ENCODE measurements at places on chromosomes 6 and 20.

- DNase-seq: no peak
Measured at GRCh38 chr20:8223091-8223870, 91.2 kb downstream of the PLCB1 start.

DNA sequence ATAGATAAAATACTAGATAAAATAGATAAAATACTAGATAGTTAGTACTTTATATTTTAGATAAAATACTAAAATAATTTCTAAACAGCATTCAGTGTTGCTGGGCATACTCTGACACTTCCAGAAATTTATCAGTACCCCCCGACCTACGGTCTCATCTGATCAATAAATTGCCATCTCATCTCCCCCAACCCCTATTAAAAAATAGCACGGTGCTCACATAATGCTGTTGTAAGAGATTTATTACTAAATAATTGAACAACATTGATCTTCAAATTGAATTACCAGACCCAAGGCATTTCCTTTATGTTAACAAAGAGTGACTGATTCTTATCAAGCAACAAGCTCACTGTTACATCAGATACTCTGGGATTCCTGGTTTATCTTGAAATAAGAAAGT lies 300.9 kb downstream of the CBLN4 start:
- DNase-seq: no peak

DNA sequence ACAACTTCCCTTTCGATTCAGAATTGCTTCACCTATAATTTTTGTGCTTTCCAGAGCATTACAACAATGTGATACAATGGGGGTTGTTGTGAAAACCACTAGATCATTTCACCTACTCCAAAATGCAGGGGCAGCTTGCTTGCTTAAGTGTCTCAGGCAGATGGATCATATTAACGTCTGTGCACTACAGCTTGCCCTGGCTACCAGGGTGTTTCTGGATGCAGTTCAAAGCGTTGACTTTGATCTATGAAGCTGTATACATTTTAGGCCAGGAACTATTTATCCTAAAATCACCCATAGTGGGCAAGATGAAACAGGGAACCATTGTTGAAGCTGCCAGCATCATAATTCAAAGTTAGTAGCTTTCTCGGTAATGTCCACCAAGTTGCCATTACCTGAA lies 339.5 kb upstream of the HSF2 start:
- DNase-seq: peak; percentile 42

- DNase-seq: no peak
Measured at GRCh38 chr20:1489764-1490436, 1.3 kb downstream of the SIRPB2 start.

DNA sequence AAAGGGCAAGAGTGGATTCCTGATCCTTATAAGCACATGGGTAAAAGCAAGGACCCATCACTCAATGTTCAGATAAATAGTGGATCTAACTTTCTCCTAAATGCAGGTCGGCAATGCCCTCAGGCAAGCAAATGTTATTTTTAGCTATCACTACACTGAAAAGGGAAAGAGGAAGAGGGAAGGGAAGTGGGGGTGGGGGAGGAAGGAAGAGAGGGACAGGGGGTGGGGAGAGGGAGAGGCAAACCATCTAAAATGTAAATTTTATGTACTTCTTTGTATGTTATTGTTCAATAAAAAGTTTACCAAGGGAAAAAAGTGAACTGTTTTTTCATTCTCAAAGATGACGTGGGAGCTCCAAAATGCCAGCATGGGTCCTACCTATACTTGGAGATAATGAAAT lies 44.2 kb downstream of the CHD6 start:
- DNase-seq: no peak

DNA sequence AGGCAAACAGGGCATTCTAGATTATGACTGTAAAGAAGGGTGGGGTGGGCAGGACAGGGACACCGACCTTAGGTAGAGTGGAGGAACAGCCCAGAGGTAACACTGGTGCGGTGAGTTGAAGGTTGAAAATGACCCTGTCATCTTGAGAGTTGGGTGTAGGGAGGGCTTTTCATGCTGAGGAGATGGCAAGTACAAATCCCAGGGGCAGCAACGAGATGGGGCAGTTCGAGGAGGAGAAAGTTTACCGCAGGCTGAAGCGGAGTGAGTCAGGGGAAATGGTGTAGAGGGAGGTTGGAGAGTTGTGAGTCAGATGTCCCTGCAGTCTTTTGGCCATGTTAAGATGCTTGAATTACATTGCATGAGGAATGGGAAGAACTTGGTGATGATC lies 101.1 kb downstream of the HIVEP1 start:
- DNase-seq: no peak

- no peak for DNase-seq
Measured at GRCh38 chr20:21503345-21503744, 10.5 kb downstream of the NKX2-2 start.

DNA sequence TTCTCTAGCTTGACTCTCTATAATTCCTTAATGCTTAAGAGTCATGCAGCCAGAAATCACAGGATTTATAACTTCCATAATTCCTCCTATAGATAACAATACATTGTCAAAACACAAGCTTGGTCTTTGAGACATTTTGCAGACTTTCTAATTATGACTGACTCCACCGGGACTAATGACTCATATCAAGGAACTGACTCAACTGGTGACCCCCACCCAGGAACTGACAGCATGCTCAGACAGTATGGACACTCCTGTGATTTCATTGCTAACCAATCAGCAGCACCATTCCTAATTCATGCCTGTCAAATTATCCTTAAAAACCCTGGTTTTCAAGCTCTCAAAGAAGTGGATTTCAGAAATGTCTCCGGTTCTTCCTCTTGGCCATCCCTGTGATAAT lies 670.5 kb upstream of the IMPG1 start:
- no peak for DNase-seq

DNA sequence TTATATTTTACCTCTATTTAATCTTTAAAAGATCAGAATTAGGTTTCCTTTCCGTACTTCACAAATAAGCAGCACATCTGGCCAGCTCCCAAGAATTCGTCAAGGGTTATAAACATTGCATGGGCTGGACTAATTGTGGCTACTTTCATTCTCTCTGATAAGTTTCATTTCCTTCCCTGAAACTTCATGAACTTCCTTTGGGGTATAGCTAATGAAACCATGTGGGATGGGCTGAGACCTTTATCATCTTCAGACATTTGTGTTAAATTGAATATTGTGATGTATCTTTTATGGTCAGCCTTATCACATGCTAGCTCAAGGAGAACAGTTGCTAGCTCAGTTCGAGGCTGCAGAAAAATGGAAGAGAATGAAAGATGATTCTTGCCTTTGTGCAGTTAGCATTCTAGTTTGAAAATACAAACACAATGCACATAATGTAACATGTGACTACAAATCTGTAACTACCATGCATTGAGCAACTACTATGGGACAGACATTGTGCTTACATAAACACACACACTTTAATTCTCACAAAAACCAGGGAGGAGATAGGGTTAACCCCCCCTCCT lies 1.7 kb upstream of the GMPR start:
- DNase-seq: peak; percentile 54

- peak; percentile 55 for DNase-seq
Measured at GRCh38 chr6:72580281-72580940, 41.5 kb upstream of the KCNQ5 start.

- DNase-seq: no peak
Measured at GRCh38 chr6:44162876-44163625, 4.4 kb downstream of the CAPN11 start.

- DNase-seq: no peak
Measured at GRCh38 chr6:19921786-19922185, 84.6 kb downstream of the ID4 start.

DNA sequence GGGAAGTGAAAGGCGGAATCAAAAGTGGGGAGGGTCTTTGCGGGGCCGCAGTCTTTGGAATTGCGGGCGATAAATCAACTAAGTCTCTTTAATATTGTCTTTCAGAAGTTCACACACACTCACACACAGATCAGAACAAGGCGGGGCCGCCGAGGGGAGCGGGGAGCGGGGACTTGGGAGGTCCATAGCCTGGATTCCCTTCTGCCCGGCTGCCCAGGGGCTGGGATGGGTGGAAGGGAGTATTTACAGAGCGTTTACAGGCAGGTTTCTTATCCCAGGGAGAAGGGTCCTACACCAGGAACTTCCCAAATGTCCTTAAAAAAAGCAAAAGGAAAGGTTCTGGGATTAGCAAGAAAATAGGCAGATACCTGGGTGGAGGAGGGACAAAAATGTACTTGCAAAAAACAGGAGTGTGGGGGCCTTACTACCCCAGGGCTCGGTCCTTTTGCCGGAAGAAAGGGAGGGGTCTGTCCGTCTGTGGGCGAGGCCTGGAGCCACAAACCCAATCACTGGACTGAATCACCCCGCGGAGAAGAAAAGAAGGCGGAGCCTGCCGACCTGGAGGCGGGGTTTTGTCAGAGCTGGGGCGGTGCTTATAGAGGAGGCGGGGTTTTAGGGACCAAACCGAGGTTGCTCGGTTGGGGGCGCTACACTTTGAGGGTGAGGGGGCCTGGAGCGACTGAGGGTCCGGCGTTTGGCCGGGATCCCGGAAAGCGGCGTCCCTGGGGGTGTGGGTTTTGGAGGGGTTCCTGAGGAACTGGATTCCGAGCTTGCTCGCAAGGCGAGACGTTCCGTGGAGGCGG lies 3.2 kb downstream of the PRRT1 start:
- peak; percentile 86 for DNase-seq

DNA sequence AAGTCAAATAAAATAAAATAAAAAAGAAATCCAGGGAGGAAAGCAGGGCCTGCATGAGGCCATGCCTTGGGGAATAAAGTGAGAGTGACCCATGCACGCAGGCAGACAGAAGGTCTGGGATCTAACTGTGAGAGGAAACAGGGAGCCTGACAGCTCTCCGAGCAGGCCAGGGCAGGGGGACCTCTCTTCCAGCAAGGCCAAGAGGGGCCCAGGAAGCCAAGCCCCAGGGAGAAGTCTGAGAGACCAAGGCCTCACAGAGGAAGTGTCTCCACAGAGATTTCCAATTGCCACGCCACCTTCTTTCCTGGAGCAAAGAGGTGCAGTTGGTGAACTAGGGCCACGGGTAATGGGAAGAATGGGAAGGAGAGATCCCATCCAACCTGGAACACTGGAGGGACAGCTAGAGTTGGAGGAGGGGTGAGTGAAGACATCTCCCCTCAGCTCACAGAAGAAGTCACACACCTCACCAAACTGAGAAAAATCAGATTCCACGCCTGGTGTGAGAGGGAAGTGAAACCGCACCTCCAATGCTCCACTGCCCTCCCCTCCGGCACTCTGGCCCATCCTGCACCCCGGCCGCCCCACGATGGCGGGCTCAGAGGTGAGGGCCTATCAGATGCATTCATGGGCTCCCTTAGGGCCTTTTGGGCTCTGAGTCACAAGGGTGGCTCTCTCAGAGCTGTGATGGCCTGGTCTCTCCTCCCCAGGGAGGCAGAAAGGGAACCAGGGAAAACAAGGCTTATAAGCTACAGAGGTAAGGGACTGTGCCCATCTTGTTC lies 25.1 kb upstream of the TAF8 start:
- DNase-seq: no peak

- no peak for DNase-seq
Measured at GRCh38 chr6:45806172-45806571, 209.5 kb downstream of the CLIC5 start.

- no peak for DNase-seq
Measured at GRCh38 chr6:18360188-18360587, 27.0 kb upstream of the RNF144B start.

DNA sequence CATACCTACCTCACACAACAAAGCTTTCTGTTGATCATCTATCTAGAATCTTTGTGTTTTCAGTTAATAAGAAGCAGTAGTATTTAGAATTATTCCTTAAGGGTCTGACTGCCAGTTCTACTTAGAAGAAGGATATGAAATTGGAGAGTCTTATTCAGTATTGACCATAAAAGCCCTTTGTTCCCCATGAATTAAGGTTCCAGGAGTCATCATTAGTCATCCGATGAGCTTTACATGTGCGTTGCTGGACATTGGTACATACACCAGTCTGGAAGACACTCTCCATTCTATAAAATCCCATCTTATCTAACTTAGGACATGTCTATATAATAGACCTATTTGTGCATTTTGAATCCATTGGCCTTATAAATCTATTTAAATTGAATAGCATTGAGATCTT lies 34.4 kb upstream of the RNF217 start:
- DNase-seq: no peak

DNA sequence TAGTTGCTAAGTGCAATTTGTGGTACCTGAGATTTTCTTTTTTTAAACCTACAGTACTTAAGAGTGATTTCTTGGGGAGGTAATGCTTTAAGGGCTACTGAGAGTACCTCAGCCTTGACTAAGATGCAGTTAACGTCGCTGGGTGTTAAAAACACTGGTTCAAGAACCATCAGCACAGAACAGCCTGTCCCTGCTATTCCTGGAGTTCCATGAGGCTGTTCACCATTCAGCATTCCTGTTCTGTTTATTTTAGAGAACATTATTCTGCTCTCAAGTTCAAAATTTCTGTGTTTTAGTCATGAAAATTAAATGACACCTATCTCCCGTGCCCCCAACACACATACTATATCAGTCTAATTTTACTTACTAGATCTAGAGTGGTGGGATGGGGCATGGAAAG lies 1.7 kb upstream of the PRELID3B start:
- no peak for DNase-seq

GRCh38 chr20:52346797-52347196 lies 155.2 kb upstream of the ZFP64 start:
- DNase-seq: no peak

DNA sequence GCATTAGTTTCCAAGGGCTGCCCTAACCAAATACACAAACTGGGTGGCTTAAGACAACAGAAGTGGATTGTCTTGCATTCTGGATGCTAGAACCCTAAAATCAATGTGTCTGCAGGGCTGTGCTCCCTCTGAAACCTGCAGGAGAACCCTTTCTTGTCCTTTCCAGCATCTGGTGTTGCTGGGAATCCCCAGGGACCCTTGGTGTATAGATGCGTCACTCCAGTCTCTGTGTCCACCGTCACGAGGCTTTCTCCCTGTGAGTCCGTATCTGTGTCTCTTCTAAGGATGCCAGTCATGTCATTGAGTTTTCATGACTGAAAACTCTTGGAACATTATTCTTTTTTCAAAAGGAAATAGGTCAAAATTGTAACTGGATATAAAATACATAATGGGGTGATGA lies 142.9 kb downstream of the RNASET2 start:
- no peak for DNase-seq

GRCh38 chr6:112308476-112308875 lies 38.7 kb upstream of the RFPL4B start:
- no peak for DNase-seq

- DNase-seq: no peak
Measured at GRCh38 chr6:133353061-133353460, 111.9 kb downstream of the EYA4 start.

- no peak for DNase-seq
Measured at GRCh38 chr20:60365882-60366281, 407.7 kb downstream of the CDH26 start.

DNA sequence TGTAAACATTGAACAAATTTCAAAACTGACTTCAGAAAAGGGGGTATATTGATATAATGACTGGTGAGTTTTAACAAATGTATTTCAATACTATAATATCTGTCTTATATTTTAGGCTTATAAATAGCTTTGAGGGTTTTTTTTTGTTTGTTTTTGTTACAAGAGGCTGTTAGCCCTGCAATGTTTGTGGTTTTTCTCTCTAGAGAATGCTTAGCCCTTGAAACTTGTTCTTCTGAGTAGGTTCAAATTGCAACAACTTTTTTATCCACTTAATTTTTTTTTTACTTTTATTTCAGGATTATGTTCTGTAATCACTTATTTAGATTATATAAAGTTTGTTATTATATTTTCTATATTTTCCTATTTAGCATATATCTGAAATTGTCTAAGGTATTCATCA lies 333.2 kb downstream of the RIMS1 start:
- no peak for DNase-seq

- DNase-seq: peak; percentile 69
Measured at GRCh38 chr6:73695619-73696421, at the start of gene CD109. CD109 (plus strand) TSS chr6:73696203; CDS start chr6:73696216, 13 bp downstream.

GRCh38 chr6:14848019-14848418 lies 397.9 kb upstream of the JARID2 start:
- DNase-seq: no peak

GRCh38 chr6:79864001-79864400 lies 83.4 kb downstream of the ELOVL4 start:
- DNase-seq: peak; percentile 81
